ENCODE measurements at places on chromosomes 6 and 20.

GRCh38 chr6:16319813-16320532 lies 81.6 kb downstream of the GMPR start:
- DNase-seq, result peak; percentile 97

DNA sequence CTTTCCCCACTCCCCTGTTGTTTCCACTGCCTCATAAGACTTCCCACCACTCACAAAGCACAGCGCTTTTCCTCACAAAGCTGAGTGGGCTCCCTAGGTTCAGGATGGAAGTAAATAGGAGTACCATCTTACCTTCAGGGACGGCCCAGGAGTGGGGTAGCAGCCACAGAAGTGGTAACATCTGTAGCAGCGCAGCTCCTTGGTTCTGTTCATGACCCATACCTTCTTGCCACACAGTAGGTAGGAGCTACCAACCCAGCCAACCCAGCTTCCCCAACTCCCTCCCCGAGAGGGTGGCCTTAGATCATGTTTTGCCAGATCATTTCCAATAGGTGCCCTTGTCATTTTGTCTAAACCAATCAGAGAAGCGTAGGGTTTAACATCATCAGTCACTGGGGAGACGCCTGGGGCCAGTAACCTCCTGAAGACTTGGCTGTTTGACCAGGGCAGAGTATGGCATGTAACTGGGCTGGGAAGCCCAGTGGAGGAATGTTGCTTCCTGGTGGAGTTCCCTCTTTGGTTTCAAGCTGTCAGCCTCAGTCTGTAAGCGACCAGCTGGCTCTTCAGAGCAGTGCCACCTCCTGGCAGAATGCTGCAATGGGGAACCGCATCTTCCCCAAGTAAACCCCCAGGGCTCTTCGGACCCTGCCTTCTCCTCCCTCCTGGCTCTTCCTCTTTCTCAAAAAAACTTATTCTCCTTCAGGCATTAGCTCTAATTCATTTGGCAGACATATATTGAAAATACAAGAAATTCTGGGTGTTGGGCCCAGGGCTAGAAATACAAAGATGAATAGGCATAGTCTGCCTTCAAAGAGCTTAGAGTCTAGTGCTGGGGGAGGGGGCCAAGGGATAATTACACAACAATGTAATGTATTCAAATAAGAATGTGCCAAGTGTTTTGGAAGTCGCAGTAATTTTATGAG lies at the start of gene HLA-DMA:
HLA-DMA (minus strand) TSS at position 281 of the 923 bp plus-strand sequence; CDS start at position 220, 61 bp downstream.
- DNase-seq, result peak; percentile 99

DNA sequence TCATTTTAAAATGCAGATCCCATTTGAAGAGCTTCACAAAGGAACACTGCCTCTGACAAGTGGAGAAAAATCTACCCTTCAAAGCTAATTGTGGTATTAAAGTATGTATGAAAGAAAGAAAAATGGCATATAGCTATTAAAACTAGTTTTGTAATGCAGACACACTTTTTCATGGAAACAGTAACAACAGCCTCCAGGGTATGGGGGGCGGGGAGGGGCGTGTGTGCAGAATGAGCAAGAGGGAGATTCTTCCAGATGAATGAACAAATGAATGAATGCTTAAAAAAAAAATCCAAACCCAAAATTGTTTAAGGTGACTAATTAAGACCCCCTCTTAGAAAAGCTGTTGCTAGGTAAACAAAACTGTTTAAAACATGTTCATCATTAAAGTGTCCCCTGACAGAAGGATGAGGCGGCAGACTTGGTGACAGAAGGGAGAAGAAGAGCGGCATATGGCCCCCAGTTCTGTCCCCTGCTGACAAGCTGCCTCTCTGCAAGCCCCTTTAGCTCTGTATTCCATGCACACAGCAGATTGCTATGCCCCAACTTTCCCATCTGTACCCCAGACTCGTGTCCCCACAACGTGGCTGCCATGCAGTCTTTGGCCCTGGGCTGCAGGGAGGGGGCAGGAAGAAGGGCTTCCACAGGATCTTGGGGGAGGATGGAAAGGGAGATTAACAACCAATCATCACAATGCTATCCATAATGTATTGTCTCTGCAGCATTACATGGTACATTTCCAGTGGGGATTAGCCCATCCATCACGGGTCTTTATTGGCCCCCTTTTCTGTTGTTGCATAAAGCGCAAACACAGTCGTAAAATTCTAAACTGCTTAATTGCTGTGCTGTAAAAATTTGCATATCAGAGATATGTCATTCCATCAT lies 108.4 kb upstream of the OLIG3 start:
- DNase-seq, result no peak

DNA sequence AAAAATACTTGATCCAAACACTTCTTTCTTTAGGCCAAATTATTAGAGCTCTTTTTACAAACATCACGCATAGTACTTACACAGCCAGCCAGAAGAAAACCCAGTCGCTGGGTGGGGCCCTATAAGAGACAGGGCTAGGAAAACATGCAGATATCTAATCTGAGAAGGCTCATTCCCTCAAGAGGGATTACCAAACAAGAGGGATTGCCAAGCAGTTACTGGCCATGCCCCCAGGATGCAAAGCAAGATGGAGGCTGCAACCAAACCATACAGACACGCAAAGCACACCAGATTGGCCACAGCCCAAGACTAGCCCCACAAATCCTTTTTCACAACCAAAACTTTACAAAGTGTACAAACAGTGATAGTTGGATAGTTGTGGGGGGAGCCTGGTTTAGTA lies 1235.4 kb upstream of the GJE1 start:
- DNase-seq, result no peak

GRCh38 chr6:9647599-9647998 lies 767.3 kb downstream of the TFAP2A start:
- peak; percentile 70 for DNase-seq

DNA sequence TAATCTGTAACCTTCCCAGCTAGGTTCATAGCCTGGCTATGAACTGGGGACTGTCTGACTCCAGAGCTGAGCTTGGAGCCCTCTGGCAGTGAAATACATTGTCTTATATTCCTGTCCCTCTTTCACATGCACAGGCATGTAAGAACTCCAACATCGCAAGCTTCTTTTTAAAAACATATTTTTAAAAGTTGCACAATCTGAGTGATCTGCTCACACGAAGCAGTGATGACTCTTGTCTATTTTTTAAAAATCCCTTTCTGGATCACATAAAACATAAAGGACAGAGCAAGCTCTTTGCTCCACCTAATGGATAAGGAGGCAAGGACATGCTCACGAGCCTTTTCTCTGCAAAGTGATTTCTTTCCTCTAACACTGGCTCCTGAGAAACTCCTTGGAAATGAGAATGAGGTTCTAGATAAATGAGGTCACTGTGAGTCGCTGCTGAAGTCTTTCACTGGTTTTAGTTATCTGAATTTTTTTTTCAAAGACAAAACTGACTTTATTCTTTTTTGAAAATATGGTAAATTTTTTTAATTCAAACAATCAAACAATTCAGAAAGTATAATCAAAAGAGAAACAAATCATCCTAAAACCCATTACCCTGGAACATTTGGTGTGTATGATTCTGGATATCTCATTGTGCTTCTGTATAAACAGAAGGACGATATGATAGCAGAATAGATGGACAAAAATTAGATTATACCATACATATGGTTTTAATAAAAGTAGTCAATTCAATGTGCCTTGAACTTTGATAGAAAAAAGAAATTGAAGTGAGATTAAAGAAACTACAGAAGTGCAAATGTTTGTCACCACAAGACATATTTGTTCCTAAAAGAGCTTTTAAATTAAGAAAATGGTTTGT lies 30.8 kb downstream of the IL20RA start:
- DNase-seq, result peak; percentile 47

DNA sequence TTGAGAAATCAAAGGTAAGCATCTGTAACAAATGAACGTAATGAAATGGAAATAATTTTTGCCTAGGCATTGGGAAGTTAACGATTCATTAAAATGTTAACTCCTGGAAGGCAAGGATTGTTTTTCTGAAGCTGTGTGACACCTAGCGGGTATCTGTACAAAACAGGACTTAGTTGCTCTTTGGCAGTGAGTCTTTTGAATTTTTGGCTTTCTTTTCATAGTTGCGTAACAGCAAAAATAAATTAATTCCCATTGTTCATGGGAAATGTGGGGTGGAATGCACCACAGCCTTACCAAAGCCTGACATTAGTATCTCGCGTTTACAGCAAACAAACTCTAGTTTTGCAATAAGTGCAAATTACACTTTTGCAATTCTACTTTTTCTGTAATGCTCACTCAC lies 92.7 kb upstream of the DTNBP1 start:
- DNase-seq, result peak; percentile 30

DNA sequence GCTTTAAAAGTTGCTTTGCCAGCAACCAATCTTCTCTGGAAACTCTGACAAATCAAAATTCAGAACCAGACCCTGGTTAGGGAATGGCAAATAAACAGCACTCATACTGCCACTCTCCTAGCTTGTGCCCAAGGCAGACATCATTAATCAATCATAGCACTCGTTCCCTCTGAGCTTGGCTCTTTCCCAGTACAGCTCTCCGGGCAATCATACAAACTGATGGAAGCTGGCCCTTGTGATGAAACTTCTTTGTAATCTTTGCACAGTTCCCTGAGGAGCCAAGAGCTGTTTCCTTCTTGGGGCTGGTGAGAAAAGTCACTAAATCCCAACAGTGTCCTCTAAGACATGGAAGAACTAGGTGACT lies 34.7 kb downstream of the KIAA1755 start:
- DNase-seq, result no peak

- DNase-seq, result no peak
Observed at GRCh38 chr20:25306991-25307903, 59.4 kb downstream of the PYGB start.

DNA sequence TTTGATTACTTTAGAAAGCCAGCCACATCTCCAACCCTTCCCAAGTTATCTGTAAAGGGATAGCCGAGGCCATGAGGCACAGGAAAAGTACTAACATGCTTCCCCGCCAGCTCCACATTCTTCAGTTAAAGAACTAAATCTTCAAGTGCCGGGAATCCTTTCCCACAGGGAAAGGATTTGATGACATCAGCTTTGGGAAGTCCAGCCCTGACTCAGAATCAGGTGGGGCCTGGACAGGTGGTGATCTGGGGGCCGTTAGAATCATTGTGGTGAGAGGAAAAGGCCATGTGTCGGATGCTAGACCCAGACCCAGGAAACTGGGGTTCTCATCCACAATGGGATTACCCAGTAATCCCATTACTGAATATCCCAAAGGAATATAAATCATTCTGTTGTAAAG lies 580.0 kb downstream of the QKI start:
- no peak for DNase-seq

DNA sequence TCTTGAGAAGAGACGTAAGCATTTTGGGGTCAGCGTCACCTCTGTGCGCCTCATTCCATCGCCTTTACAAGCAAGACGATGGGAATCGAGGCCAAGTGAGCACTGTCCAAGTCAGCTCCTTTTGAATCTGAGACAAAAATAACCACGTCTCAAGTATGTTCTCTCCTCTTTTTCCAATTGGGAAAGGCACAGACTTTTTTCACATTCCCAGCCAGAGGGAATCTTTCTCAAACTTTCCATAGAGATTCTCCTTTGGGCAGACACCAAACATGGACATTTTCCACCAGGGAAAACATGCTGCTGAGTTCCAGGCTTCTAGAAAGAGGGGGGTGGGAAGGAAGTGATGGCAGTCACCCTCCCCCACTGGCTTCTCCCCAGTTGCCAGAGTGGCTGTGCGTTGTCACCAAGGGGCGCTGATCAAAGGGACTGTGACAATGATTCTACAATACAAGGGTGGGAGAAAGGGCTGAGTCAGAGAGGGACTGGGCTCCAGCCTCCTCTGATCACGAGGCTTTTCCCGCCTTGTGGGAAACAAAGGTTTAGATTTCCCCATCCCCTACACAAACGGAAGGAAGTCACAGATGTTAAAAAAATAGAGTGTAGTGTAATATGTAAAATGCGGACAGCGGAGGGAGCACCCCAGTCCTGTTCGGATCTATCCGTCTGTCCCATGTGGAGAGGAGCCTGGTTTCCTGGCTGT lies 281.9 kb upstream of the RNF24 start:
- DNase-seq, result peak; percentile 94

GRCh38 chr6:156102129-156102528 lies 646.5 kb upstream of the NOX3 start:
- peak; percentile 22 for DNase-seq

DNA sequence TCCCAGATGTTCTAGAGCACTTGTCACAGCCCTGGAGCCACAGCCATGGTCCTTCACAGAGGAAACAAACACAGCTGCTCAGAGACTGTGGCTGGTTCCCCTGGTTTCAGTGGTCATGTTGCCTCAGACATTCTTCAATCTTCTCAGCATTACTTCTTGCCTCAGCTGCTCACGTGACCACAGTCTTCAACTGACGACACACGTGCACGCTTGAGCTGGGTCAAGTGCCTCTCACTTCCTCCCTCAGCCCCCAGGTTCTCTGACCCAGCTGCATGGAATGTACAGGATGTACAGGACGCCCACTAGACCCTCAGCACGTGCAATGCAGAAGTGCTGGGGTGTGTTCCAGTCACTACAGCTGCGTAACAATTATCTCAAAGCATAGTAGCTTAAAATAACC lies 159.8 kb upstream of the GGTLC1 start:
- no peak for DNase-seq

DNA sequence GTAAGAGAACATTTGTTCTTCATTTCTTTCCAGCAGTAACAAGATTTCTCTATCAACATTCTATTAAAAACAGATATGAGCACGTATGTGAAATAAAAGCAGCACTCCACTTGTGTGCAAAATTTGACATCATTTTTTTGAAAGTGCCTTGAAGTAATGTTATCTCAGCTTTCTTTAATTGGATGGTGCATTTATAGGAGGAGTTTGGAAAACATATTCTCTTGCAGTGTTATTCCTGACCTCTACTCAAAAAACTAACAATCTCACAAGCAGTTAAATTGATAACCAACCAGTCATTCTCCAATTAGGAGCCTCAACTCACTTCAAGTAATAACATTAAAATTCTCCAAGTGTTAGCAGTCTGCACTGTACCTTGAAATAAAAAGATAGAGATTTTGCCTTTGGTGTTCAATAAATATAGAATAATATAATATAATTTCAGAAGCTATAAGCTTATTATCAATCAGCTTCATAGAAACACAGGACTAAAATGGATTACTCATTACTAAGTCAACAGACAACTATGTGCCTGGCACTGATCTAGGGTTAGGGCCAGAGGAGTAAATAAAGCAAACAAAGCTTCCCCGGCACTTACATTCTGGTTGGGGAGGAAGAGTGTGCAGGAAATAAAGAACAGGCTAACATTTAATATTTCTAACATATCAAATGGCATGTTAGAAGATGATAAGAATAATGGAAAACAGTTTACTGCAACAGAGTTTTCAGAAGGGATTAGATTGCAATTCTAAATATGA lies 149.0 kb upstream of the SGK1 start:
- peak; percentile 42 for DNase-seq

- DNase-seq, result no peak
Observed at GRCh38 chr6:97231911-97232310, 51.1 kb downstream of the MMS22L start.

Data from EH (cell line).